ENCODE measurements at places on chromosomes 7 and 10. TPM values are rescaled to one million over a fixed set of nuclear protein-coding genes. Genes with fewer than 3 reads are reported as not detected.

Gene GIMAP5
- total RNA-seq: 64.2 TPM

Gene HPSE2
- total RNA-seq: 0.24 TPM

DNA sequence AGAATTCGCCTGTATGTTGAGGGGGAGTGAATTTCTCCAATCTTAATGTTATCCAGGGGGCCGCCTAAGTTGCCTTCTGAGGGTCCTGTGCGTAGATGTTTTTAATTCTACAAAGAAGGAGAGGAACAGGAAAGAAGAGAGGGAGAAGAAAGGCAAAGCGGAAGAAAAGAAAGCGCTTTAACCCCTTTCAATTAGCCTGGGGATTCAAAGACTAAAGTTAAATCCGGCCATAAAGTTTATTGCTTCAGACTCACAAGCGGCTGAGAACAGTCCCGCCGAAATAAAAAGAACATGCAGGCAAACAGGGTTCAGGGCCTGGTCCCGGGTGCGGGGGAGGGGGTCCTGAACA, 4.5 kb downstream of the HOXA5 start:
- DNase-seq: no peak

- DNase-seq: no peak
Measured at GRCh38 chr10:538895-539294, 150.6 kb downstream of the DIP2C start.

Gene MACC1
- 5.8 TPM for total RNA-seq

Gene TMEM130
- total RNA-seq: not detected

Gene SPDYE2
- not detected for total RNA-seq

Gene TRPV5
- not detected for total RNA-seq

- no peak for DNase-seq
Measured at GRCh38 chr7:140597428-140597949, 43.1 kb downstream of the DENND2A start.

Data from omental fat pad (tissue), 4 donors.